CD4-positive, alpha-beta T cell treated with Interleukin-17A for 4 hours (primary cell): ENCODE measurements at places on chromosomes 1 and 21.

DNA sequence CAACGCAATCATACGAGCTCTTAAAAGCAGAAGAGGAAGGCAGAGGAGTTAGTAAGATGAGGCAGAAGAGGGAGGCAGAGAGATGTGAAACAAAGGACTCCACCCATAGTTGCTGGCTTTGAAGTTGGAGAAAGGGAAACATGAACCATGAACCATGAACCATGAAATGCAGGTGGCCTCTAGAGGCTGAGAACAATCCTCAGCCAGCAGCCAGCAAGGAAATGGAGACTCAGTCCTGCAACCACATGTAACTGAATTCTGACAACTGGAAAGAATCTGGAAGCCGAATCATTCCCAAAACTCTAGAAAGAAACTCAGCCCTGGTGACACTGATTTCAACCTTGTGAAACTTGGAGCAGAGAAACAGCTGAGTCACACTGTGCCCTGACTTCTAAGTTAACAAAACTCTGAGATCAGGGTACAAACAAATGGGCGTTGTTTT, 10.1 kb downstream of the DIPK1A start:
- peak; percentile 45 for DNase-seq

DNA sequence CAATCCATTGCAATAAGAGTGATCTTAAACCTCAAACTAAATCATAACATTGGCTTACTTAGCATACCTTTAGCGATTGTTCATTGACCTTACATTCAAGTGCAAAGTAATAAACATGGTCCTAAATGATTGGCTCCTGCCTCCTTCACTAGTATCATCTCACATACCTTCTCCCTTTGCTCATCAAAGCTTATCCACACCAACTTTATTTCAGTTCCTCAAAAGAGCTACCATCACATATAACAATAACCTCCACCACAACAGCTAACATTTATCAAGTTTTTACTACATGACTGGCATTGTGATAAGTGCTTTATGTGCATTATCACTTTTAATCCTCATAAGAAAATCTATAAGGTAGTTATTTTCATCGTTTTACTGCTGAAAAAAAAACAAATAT, 198.8 kb downstream of the COL24A1 start:
- no peak for DNase-seq

DNA sequence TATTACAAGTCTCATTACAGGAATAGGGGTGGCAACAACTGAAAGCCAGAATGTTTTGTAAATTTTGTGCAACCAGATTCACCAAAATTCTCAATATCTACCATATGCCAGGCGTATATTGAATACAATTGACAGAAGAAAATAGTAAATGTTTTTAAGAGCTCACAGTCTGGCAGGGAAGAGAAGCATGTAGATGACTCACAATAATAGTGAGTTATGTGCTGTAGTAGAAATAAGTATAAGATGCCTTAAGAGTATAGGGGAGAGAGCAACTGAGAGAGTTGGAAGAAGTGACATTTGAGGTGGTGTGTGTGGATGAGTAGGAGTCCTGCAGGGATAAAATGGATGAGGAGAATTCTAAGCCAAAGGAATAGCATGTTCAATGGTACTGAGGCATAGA, 170.5 kb upstream of the FGGY start:
- no peak for DNase-seq

GRCh38 chr1:212386029-212386428, 28.7 kb downstream of the PACC1 start:
- DNase-seq: no peak

- no peak for DNase-seq
Measured at GRCh38 chr21:31473685-31474345, 129.8 kb upstream of the TIAM1 start.

DNA sequence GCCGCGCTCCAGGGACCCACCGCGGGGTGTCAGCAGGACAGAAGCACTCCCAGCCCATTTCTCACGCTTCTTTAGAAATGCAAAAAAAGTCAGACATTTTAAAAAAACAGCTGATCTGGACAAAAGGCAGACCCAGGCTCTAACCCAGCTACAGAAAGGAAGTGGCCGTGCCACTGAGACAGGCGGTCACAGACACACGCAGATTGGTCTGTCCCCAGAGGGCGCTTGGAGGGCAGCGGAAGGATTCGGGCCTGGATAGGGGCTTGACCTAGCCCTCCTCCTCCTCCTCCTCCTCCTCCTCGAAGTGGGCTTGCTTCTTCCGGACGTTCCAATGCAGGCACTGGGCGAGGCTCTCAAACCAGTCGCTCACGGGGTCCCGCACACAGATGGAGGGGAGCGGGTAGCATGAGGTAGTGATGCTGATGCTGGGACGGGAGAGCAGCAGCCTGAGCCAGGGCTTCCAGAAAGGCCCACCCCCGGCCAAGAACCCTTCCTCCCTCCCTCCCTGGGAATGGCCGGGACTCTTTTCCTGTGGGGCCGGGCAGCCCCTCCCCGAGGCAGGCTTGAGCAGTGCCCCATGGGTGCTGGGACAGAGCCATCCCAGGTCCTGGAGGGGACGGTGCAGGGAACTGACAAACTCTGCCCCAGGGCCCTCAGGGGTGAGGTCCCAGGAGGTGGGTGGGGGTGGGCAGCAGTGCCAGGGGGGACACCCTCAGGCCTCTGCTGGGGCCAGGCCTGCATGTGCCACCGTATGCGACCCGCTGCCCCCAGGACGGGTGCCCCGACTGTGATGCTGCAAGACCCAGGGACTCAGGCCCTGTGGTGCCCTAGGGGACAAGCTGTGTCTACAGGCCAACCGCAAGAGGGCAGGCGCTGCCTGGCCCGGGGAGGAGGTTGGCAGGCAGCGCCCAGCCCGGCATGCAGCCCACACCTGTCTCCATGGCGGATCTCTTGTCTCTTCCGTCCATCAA, 25.3 kb downstream of the NADK start:
- DNase-seq: no peak

GRCh38 chr1:54800899-54801759, at the start of gene TTC22:
Gene TTC22, minus strand, starts transcription at chr1:54801323. Its CDS starts 160 bp downstream, at chr1:54801163.
- DNase-seq: peak; percentile 81

- no peak for DNase-seq
Measured at GRCh38 chr1:97088391-97088790, 366.8 kb downstream of the PTBP2 start.

DNA sequence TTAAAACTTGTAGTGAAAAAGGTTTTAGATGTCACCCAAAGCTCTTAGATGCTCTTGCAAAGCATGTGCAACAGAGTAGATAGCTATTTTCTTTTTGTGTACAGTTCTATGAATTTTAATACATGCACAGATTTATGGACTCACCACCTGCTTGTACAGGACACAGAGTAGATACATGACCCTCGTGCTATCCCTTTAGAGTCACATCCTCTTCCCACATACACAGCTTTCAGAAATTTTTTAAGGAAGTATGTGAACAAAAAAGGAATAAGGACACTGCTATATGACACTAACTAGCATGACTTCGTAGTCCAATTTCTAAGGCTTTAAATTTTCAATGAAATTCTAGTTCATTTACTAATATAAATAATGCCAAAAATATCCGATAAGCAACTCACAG, 60.9 kb downstream of the ABL2 start:
- DNase-seq: no peak

- no peak for DNase-seq
Measured at GRCh38 chr1:152042030-152042429, 5.2 kb upstream of the S100A11 start.

- no peak for DNase-seq
Measured at GRCh38 chr21:45352621-45353139, 52.3 kb upstream of the COL18A1 start.

DNA sequence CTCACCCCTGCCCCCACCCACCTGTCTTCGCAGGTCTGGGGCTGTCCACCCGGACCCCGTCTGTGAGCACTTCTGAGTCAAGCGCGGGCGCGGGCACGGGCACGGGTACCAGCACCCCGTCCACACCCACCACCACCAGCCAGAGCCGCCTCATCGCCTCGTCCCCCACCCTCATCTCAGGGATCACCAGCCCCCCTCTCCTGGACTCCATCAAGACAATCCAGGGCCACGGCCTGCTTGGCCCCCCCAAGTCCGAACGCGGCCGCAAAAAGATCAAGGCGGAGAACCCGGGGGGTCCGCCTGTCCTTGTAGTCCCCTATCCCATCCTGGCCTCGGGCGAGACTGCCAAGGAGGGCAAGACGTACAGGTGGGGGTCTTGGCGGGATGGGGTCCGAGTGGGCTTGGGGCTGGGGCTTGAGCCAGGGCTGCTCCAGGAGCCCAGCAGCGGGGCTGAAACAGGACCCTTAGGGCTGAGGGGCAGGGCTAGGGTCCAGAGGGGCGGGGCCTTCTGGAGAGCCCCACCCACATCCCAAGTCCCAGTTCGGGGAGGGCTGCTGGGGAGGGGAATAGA, 23.9 kb downstream of the ZNF362 start:
- no peak for DNase-seq

DNA sequence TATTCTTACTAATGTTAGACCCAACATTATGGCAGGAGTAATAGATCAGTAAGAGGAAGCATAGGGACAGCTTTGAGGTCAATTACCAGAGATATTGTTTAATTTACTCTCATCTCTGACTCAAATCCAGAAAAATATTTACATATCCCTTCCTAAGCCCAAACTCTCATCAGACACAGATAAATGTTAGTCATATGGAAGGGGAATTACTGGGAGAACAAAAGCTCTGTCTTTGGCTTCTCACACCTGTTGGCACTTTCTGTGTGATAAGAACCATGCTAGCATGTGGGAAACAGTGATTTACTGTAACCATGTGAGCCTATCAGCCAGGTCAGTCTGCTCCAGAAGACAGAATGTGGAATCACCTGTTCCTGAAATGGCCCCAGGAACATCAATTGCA, 72.4 kb downstream of the DUSP10 start:
- DNase-seq: no peak

DNA sequence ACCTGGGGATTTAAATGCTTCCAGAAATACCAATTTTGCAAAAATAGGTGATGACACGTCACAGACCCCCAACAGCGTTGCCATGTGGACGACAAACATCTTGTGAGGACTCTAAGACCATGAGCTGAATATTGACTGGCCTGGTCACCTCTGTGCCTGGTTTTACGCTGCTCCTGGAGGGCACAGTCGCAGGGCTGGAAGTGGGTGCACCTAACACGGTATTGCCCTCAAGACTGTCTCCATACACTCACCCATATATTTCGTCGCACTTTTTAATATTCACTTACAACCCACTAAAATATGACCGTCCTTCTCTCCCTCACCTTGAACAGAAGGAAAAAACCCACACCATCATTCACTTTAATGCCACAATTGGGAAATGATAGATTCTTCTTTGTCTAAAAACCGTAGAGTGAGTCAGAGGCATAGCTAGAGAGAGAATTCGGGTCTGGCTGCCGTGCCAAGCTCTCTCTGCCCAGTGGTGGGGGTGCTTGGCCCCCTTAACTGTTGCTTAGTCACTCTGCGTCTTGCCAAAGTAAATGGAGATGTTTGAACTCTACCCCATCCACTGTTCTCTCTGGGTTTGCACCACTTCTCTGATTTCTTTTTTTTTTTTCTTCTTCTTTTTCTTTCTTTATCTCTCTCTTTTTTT, 40.8 kb upstream of the UTS2 start:
- DNase-seq: no peak

DNA sequence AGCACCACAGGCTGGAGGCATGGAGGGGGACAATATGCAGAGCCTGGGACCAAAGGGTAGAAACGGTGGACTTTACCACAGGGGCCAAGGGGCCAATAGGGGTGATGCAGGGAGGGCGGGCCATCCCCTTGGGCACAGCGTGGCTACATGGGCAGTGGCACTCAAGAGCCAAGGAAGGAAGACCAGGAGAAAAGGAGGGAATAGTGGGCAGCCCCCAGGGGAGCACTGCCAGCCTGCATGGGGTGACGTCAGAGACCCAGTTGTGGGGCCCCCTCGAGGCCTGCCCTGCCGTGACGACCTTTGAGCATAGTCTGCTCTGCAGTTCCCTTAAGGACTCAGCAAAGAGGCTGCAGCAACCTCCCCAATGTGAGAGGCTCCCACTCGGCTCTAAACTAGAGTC, 95.5 kb upstream of the TMPRSS2 start:
- no peak for DNase-seq

- DNase-seq: no peak
Measured at GRCh38 chr1:8908388-8909151, 30.1 kb upstream of the ENO1 start.

DNA sequence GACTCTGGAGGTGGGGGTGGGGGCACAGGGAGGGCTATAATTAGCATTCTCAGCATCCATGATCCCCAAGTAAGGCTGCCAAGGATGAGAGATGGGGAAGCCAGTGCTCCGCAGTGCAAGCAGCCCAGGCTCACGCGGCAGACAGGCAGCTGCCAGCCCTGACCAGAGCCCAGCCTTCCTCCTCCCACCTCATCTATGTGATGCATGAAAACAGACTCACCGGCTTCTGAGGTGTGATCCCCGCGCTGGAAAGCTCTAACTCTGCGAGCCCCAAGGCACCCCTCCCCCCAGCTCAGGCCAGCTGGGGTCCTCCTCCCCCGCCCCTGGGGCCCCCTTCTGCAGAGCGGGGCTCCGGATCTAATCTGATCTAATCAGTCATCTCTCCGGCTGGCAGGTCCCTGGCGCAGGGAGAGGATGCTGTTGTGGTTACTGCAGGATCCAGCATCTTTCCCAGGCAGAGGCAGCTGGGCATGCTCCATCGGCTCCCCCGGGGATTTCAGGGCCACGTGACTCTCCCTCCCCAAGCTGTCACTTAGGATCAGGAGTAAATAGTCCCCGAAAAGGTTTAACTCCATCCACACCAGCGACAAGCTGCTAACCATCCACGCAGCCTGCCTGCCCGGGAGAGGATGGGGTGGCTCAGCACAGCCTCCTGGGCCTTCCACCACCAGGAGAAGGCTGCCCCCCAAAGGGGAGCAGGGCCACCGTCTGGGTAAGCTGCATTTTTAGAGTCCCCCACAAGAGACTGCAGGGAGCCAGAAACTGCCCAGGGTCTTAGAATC, at the start of gene PLEKHA6:
TSS of gene PLEKHA6 (minus strand) at position 456 of the 782 bp plus-strand sequence. CDS start 86,202 bp downstream, outside the sequence.
- no peak for DNase-seq
